ENCODE measurements at places on chromosomes 2 and 18.

- DNase-seq: no peak
Observed at GRCh38 chr2:205425102-205425501, 257.2 kb upstream of the NRP2 start.

- DNase-seq: no peak
Observed at GRCh38 chr2:38652431-38653273, 13.3 kb upstream of the GALM start.

- no peak for DNase-seq
Observed at GRCh38 chr2:25402477-25402876, 60.8 kb upstream of the DNMT3A start.

GRCh38 chr2:122737429-122738077 lies 982.1 kb downstream of the TSN start:
- DNase-seq: peak; percentile 58

- DNase-seq: no peak
Observed at GRCh38 chr2:240296104-240296406, 139.4 kb upstream of the GPC1 start.

GRCh38 chr2:36449213-36449612 lies 93.6 kb downstream of the CRIM1 start:
- DNase-seq: no peak

DNA sequence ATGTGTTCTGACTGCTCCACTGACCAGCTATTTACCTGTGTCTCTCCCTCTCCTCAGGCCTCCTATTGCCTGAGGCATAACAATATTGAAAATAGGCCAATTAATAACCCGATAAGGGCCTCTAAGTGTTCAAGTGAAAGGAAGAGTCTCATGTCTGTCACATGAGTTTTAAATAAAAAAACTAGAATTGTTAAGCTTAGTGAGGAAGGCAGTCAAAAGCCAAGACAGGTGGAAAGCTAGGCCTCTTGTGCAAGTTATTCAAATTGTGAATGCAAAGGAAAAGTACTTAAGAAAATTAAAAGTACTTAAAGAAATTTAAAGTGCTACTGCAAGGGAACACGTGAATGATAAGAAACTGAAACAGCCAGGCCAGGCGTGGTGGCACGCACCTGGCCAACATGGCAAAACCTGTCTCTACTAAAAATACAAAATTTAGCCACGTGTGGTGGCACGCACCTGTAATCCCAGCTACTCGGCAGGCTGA lies 44.9 kb upstream of the TAF4B start:
- no peak for DNase-seq

DNA sequence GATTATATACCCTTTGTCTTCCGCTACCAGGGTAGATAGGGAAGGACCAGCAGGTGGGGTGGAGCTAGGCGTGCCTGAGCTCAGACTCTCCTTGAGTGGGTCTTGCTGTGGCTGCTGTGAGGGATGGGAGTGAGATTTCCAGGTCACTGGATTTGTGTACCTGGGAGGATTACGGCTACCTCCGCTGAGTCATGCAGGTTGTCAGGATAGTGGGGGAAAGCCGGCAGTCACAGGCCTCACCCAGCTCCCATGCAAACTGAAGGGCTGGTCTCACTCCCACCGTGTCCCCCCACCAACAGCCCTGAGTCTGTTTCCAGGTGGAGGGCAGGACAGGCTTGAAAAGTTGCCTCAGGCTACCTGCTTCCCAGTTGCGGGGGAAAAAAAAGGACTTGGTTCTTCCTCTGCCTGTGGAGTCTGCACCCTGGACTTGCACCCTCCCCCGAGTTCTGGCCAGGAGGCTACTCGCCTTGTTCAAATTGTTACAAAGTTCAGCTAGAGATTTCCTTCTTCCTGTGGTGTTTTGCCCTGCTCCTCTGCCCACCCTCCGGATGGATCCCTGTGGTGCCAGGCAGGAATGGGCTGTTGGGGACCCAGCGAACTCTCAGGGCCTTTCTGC lies 268.3 kb downstream of the VAPA start:
- no peak for DNase-seq

- DNase-seq: no peak
Observed at GRCh38 chr2:23705771-23706612, 220.9 kb downstream of the ATAD2B start.

DNA sequence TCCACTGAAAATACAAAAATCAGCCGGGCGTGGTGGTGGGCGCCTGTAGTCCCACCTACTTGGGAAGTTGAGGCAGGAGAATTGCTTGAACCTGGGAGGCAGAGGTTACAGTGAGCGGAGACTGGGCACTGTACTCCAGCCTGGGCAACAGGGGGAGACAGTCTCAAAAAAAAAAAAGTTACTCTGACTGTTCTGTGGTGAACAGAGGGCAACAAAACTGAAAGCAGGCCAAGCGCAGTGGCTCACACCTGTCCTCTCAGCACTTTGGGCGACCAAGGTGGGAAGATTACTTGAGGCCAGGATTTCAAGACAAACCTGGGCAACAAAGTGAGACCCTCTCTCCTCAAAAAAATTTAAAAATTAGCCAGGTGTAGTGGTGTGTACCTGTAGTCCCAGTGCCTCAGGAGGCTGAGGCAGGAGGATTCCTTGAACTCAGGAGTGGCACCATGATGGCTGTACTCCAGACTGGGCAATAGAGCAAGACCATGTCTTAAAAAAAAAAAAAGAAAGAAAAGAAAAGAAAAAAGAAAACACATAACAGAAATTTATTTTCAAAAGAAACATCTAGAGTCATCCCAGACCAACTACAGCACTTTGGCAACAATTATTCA lies 13.6 kb upstream of the RTN4 start:
- no peak for DNase-seq

DNA sequence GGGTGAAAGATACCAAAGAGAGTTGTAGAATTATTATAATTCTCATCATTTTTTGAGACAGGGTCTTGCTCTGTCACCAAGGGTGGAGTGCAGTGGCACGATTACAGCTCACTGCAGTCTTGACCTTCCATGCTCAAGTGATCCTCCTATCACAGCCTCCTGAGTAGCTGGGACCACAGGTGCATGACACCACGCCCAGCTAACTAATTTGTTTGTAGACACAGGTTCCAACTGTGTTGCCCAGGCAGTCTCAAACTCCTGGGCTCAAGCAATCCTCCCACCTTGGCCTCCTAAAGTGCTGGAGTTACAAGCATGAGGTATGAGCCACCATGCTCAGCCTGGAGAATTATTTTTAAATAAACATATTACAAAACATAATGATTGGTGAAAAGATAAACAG lies 92.8 kb upstream of the MSH6 start:
- no peak for DNase-seq

DNA sequence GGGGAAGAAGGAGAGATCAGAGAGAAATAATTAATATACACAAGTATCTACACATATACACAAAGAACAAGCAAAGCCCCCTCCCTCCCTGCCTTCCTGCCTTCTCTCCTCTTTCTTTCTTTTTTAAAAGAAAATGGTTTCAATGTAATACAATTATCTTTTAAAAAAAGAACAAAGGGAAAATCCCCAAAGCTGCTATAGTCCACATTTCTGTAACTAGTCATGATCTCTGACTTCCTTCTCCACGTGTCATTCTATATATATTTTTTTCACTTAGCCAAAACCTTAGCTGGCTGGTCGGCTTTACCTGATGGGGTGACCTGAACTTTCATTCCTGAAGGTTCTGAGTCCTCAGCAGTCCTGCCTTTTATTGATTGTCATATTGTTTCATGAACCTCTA lies 44.3 kb downstream of the MAP3K20 start:
- no peak for DNase-seq

- DNase-seq: no peak
Observed at GRCh38 chr2:241218131-241219029, 29.9 kb downstream of the ANO7 start.

DNA sequence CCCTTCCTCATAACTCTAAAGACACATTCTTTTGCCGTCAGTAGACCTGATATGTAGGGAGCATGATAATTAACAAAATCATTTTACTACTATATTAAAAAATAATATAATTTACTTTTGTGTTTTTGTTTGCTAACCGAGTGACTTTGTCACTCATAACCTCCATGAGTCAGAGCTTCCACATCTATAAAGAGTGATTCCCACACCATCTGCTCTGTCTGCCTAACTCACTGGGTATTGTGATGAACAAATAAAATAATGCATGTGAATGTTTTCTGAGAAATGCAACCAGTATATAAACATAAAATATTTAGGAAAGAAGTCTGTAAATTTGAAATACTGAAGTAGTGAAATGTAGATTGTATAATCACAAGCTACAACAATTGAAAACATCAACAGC lies 123.4 kb upstream of the DSEL start:
- no peak for DNase-seq

GRCh38 chr2:191108331-191108730 lies 42.5 kb downstream of the STAT4 start:
- DNase-seq: no peak

DNA sequence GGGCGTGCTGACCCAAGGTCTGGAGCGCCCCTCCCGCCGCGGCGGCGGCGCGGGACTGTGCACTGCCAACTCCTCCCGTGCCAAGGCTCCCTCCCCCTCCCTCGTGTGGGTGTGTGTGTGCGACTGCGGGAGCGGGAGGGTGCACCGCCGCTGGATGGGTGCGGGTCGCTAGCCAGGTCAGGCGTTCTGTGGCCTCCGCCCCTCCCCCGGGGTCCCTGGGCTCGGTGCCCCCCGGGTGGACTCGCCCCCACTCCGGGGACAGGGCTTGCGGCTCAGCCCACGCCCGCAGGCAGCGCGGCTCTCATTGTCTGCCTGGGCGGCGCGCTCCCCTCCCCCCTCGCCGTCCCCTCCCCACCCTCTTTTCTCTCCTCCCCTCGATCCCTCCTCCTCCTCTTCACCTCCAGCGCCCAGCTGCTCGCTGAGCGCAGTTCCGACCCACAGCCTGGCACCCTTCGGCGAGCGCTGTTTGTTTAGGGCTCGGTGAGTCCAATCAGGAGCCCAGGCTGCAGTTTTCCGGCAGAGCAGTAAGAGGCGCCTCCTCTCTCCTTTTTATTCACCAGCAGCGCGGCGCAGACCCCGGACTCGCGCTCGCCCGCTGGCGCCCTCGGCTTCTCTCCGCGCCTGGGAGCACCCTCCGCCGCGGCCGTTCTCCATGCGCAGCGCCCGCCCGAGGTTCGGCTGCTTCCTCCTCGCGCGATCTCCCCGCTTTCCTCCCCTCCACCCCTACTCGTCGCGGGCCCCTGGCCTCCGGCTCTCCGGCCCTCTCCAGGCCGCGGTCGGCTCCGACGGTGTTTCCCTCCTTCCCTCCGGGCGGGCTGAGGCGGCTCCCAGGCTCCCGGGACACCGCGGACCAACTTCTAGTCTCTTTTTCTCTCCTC lies at the start of gene GATA6:
Gene GATA6, plus strand, starts transcription at position 579 of the 878 bp plus-strand sequence. CDS start 1,556 bp downstream, outside the sequence.
- DNase-seq: peak; percentile 99

- peak; percentile 21 for DNase-seq
Observed at GRCh38 chr2:112493048-112493447, 11.1 kb downstream of the TTL start.

DNA sequence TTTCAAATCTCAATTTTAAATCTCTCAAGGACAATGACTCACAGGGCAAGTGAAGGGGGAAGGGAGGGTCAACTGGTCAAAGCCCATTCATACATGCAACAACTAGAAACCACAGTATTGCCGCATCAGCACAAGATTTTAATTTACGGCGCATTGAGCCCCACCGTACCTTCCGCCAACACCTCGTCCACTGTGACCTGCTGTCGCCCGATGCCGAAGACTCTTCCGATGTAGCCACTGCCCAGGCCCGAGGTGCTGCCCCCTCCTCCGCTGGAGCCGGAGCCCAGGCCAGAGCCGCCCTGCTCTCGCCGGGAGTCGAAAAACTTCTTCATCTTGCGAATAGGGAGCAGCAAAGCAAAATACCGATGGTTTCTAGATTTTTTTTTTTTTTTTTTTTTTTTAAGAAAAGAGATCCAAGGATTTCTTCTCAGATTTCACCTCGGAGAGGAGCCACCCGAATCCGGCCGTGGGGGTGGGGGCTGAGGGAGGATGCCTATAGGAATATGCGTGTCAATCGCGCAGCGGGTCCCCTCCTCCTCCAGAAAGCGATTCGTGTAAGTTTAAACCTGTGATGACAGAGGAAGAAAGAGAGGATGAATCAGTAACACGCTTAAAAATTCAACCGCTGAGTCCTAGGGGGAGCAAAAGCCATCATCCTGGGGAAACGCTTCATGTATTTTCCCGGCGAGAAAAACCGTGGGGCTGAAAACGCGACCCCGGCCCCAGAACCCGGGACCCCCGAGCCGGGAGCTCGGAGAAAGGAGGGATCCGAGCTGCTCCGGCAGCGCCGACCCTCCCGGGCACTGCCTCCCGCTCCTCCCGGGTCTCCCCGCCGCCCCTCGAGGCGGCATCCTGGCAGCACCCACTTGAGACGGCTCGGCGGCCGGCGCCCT lies 584 bp downstream of the AAK1 start:
- DNase-seq: peak; percentile 75

GRCh38 chr2:128663371-128664050 lies 344.8 kb upstream of the HS6ST1 start:
- DNase-seq: no peak

- no peak for DNase-seq
Observed at GRCh38 chr2:19548116-19548515, 189.7 kb upstream of the OSR1 start.

DNA sequence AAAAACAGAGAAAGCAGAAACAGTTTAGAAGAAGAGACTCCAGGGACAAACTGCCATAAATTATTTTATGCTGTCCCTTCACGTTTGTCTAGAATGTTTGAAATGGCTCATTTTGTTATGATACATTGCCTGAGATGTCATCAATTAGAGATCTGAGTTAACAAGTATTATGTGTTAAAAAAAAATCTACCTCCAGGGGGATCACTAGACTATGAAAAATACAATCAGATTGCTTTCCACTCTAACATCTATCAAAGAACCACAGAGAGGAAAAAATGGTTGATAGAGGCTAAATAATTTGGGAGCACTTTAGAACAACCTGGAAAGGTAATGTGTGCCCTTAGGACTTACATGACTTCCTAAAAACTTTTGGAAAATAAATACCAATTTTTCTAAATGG lies 103.8 kb upstream of the CCDC150 start:
- DNase-seq: no peak

- peak; percentile 93 for DNase-seq
Observed at GRCh38 chr2:65264821-65265670, 37.4 kb downstream of the ACTR2 start.

GRCh38 chr2:233223059-233223894 lies 28.2 kb upstream of the ATG16L1 start:
- DNase-seq: no peak

- DNase-seq: no peak
Observed at GRCh38 chr18:64806691-64807090, 657.8 kb upstream of the LINC00305 start.

DNA sequence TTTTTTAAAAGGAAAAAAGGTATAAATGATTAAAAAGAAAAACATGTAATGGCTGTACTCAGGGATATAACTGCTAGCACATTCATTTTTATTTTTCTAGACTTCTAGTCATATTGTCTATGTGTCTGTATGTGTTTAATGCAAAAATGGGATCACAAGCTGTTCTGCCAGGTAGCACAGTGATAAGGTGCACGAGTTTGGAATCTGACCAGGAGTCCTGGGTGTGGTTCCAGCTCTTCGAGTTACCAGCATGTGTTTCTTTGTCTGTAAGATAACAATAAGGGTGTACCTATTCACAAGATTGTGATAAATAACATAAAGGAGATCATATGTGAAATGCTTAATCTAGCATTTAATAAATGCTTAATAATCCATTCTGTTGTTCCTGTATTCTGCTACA lies 145.3 kb downstream of the PKP4 start:
- no peak for DNase-seq

All from fibroblast of pulmonary artery (primary cell).